ENCODE measurements at places on chromosomes 7 and 10.
A peak's percentile ranks its signal among the peaks of the same experiment; 100 is the strongest.

DNA sequence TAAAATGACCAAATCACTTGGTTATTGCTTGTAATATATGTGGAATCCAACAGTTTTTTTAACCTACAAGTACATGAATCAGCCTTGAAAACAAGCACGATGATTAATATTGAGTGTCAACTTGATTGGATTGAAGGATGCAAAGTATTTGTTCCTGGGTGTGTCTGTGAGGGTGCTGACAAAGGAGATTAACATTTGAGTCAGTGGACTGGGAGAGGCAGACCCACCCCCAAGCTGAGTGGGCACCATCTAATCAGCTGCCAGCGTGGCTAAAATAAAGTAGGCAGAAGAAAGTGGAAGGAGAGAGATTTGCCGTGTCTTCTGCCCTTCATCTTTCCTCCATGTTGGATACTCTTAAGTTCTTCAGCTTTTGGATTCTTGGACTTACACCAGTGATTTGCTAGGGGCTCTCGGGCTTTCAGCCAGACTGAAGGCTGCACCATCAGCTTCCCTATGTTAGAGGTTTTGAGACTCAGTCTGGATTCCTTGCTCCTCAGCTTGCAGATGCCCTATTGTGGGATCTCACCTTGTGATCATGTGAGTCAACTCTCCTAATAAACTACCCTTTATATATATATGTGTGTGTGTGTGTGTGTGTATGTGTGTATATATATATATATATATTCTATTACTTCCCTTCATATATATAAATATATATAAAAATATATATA, 118.4 kb upstream of the WDR11 start:
- DNase-seq: no peak

DNA sequence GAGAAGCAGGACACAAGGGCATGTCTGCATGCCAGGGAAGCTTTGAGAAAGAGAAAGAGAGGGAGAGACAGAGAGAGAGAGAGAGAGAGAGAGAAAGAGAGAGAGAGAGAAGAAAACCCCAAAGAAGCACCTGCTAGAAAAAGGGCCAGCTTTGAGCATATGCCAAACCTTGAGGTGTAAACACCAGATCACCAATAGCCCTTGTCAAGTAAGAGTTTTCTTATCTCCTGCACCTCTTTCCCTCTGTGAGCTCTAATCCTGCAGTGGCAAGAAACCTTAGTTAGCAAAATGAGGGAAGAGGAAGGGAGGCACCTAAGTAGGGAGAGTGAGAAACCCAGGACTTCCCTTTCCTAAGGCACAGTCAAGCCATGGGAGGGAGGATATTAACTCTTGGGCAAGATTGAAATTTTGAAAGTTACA, 11.3 kb upstream of the TRDMT1 start:
- no peak for DNase-seq

- DNase-seq: peak; percentile 2
These were observed 5.3 kb downstream of the CYP3A7 start for GRCh38 chr7:99729486-99730237.

- DNase-seq: peak; percentile 55
These were observed 77.9 kb downstream of the HERPUD2 start for GRCh38 chr7:35617041-35617440.

DNA sequence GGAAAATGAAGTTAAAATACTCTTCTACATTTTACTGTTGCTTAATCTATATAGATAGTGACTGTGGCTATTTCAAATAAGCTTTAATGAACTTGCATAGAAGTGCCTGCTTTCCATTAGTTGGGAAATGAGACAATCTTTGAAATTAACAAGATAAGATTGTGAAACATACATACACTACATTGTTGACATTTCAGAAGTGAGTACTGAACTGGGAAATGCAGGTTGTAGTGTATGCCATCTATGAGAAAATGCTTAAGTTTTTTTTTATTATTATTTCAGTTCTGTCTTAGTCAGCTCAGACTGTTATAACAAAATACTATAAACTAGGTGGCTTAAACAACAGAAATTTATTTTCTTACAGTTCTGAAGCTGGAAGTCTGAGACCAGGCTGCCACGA, 49.6 kb upstream of the CSTF2T start:
- DNase-seq: peak; percentile 5

- DNase-seq: peak; percentile 14
These were observed 181.8 kb upstream of the AGK start for GRCh38 chr7:141369422-141369821.

DNA sequence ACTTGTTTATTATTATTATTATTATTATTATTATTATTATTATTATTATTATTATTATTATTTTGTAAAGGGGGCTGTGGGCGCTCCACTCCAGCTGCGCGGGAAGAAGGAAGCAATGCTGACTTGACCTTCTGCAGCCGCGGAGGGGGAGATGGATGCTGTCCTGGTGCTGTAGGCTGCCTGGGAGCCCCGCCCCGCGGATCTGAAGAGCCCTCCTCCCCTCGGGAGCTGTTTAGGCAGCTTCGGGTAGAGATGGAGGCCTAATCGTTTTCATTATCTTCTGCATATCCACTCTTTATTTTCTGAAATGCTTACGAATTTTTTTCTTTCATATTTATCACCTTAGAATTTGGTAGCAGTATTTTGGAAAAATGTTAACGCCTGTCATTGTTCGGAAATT, 101.2 kb upstream of the KLF6 start:
- peak; percentile 87 for DNase-seq

- DNase-seq: no peak
These were observed 47.9 kb downstream of the SP8 start for GRCh38 chr7:20738518-20739481.

- no peak for DNase-seq
These were observed 2.9 kb upstream of the HOXA13 start for GRCh38 chr7:27202862-27203134.

DNA sequence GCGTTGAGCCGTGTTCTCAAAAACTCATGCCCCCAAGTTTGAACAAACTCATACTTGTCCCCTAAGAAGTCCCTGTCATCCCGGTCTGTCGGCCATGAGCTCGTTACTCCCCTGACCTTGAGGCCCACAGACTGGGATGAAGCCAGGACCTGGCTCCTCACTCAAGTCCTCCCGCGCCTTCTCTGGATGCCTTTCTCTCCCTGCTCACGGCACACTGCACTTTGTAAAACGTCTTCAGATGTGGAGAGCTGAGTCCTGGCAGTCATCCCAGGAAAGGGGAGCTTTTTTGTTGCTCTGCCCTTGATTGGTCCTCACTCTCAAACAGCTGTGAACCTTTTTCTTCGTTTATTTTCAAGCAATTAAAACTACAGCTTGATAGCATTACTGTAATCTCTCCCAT, 110.8 kb downstream of the JAZF1 start:
- DNase-seq: peak; percentile 81

DNA sequence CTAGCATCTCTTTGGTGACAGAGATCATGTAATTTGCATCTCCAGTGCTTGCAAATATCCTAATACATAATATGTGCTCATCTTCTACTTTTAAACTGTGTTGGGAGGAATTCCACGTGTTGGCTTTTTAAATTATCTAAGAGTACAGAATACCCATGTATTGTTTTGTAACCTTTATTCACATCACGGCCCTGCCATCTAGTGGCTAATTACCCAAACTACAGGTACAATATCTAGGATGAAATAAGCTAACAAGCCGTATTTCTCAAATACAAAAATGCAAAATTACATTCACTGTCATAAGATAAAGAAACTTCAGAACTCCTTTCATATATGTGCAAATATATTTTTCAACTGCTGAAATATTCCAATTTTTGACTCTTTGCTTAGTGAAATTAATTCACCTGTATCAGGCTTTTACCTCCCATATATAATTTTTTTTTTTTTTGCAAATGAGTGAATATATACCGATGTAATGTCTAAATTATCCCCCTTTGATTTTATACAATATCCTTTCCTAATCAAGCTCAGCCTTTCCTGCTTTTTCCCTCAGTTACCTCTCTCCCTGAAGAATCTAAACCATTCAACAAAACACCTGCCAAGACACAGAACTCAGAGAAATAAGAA, 30.3 kb upstream of the LSM8 start:
- DNase-seq: peak; percentile 61

DNA sequence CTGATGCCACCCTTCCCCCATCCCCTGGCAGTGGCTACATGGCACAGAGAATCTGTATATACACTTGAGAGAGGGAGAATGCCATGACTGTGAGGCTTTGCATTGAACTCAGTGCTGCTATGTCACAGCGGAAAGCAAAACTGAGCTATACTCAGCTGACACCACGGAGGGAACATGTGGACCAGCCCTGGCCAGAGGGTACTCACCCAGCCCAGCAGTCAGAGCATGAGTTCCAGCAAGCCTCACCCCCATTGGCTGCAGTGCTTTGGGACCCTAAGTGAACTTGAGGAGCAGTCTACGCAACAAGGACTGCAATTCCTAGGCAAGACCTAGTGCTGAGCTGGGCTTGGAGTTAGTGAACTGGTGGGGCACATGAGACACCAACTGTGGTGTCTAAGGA, 10.3 kb upstream of the AOC1 start:
- no peak for DNase-seq

GRCh38 chr7:155764438-155764793, 47.8 kb downstream of the SHH start:
- DNase-seq: no peak

- peak; percentile 29 for DNase-seq
These were observed 280.5 kb downstream of the KIF20B start for GRCh38 chr10:89981891-89982290.

DNA sequence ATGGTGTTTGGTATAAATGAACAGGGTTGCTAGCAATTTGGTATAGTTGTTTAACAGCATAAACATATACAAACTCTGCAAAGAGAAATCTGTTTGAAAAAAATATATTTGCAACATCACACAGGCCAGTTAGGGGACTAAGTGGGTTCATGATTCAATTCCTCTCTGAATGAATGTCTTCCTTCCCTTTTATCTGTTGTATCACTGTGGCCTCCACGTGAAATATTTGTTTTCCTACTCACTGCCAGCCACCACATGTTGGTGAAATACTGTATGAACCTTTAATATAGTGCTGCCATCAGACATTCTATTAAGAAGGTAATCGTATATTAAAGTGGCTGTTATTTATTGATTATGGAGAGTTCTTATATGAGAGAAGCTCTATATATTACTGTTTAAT, 157.0 kb downstream of the ARID5B start:
- no peak for DNase-seq

DNA sequence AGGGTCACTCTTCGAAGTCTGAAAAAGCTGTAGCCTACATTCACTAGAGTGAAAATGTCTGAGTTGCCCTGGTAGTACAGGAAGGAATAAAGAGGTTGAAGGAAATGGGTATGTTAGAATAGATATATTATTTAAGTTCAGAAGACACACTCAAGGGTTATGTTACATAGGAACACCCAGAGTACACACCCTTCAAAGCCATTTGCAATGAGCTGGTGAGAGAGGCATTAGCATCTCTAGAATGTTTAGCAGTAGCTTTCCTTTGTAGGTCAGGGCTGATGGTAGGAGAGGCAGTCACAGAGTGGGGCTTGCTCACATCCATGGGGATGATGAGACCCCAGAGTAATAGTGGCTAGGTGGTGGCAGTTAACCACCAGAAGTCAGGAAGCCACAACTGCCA, 221.2 kb downstream of the SLC25A13 start:
- DNase-seq: no peak

DNA sequence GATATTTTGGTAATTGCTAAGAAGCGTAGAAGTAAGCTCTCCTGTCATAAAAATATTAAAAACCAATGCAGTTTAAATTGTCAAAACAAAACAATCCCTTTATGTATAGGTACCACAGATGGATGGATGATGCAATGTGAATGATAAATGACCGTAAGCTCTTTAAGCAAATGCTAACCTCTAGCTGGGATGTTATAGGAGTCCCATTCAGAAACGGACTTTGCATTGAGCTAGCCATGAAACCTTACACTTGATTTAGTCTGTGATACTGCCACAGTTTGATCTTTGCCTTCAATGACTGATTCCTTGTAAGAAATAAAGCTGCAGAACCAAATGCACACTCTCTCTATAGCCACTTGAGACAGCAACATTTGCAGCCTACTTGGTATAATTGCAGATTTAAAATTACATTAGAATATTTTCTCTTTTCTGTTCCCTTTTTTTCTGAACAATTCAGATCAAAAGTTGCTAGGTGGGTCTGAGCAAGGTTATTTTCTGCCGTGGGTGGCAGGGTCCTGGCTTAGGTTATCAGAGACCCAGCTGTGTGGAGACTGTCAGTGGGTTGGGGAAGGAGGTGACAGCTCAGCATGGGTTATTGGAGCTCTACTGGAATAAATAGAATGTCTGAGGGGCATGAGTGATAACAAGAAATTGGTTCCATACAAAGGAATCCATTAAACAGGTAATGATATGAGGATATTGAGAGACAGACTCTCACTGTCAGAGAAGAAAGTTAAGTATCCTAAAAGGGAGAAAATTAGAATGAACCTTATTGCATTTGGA, 258.8 kb upstream of the CDC14C start:
- DNase-seq: no peak

GRCh38 chr7:82430500-82431465, 12.8 kb downstream of the CACNA2D1 start:
- no peak for DNase-seq

- no peak for DNase-seq
These were observed 388.4 kb upstream of the FZD8 start for GRCh38 chr10:36030516-36030915.

DNA sequence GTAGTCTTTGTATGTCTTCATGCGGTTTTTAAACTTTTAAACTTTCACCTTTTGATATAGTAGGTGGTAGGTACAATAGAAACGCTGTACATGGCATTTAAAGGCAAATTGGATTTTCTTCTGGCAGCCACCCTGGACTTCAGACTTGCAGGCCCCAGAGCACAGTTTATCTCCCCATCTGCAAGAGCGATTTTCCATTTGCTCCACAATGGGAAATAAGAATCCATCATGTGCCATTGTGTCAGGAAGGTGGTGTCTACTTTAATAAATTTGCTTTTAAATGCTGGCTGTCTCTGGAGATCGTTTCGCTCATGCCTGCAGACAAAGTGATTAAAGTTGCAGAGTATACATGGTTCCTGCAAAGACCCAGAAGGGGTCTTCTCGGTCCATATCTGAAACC, 38.9 kb downstream of the UNC5B start:
- no peak for DNase-seq

DNA sequence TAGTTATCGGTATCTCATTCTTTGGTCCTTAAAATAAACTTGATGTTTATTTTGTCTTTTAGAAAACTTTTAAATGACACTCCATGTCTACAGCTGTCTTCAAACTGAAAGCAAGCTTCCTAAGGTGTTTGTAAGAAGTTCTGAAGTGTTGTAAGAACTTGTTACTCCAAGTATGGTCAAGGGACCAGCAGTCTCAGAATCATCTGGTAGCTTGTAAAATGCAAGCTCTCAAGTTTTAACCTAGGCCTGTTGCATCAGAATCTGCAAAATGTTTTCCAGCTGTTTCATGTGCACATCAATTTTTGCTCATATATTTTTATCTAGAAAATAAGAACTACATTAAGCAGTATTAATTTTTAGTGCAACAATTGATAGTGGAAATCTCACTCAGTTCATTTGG, 104.1 kb downstream of the THSD7A start:
- DNase-seq: peak; percentile 55

GRCh38 chr7:136213012-136213411, 235.9 kb upstream of the MTPN start:
- no peak for DNase-seq

DNA sequence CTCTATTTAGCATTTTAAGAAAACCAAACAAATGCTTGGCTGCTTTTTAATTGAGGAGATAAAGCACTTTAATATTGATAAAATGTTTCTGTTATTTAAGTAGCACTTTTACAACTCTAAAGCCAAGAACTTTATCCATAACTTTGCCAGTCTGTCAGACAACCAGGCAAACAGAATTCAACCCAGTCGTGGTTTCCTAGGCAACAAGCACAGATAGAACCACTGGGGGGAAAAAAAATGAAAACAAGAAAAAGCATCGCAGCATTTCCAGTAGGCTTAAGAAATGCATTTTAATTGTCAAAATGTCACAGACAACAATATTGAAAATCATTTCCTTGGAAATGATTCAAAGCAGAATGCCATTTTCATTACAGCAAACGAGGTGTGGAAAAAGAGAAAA, 323.4 kb downstream of the PARD3 start:
- DNase-seq: peak; percentile 16
